ENCODE measurements at places on chromosomes 5 and 9. TPM values are rescaled to one million over a fixed set of nuclear protein-coding genes. Genes with fewer than 3 reads are reported as not detected.

DNA sequence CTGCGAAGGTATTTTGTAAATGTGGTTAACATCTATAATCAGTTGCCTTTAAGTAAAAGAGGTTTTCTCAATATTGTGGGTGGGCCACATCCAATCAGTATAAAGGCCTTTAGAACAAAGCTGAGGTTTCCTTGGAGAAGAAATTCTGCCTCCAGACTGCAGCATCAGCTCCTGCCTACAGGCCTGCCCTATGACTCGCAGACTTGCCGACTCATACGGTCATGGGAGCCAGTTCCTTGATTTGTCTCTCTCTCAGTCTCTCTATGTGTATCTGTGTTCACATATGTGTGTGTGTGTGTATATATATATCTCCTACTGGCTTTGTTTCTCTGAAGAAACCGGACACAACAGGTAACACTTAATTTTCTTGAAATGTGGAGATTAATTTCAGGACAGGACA lies 45.3 kb downstream of the SLC36A1 start:
- DNase-seq, result no peak

The SH3TC2 gene
- 1.2 TPM for total RNA-seq

- DNase-seq, result no peak
These were observed 35.1 kb downstream of the SH3GLB2 start for GRCh38 chr9:128992995-128993394.

- DNase-seq, result no peak
These were observed 217.6 kb downstream of the CAAP1 start for GRCh38 chr9:26675035-26675434.

The CSF1R gene
- 32.4 TPM for total RNA-seq

DNA sequence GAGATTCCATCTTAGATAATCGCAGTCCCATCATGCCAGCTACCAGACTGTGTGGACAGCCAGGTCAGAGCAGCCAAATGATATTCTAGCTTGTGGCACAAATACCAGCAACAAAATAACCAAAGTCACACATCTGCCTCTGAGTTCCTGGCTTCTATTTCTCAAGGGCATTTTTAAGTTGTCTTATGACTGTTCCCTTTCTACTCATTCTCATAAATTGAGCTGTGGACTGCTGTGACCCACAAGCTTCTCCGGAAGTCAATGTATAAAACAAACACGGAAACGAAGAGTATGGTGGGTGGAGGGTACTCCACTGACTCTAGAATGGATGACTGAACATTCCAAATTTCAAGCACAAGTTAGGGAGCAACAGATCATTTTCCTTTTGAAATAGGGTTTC lies 43.9 kb downstream of the PDCD1LG2 start:
- no peak for DNase-seq

GRCh38 chr9:81632599-81632998 lies 56.7 kb downstream of the TLE1 start:
- no peak for DNase-seq

The LHX3 gene
- total RNA-seq, result not detected

The GARIN3 gene
- not detected for total RNA-seq

DNA sequence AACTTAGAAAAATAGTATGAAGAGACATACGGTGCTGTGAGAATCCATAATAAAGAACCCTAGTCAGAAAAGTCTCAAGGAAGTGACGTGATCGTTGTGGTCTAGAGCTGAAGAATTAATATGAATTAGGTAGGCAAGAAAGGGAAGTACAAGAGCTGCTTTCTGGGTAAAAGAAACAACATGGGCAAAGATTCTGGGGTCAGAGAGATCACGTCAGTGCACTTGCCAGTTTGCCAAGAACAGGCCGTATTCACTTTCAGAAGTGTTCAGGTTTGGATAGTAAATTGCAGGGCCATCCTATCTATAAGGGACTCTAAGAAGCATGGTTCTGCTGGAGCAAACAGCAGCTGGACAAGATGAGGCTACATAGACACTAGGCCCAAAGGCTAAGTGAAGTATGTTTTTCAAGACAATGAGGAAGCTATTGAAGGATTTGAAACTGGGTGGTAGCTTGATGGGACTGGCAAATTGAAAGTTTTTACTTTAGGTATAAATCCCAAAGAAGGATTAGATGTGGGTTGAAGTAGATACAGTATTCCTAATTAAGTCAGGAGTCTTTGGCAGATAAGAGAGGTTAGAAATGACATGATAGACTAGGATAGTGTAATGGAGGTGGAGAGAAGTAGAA lies 4.8 kb upstream of the CHD1 start:
- no peak for DNase-seq

DNA sequence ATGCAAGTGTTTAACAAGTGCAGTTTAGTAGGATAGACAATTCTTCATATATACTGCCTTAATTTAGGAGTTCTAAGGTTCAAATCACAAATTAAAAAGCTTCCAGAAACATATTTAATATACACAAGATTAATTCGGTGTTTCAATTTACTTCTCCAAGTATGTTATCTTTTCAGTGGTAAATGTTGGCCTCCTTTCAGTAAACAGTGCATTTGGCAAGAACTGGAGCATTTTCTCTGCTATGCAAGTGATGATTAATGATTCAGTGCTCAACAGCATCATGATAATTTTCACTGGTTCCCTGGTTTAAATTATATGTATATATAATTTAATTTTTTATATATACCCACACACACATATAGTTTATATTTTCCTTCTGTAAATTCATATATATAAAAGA lies 541.7 kb downstream of the EFNA5 start:
- DNase-seq, result no peak

- no peak for DNase-seq
These were observed 723.3 kb downstream of the CETN3 start for GRCh38 chr5:89686081-89686765.

The PCDHB13 gene
- 4.3 TPM for total RNA-seq

- peak; percentile 75 for DNase-seq
These were observed 87.5 kb downstream of the TTLL11 start for GRCh38 chr9:122005597-122005996.

DNA sequence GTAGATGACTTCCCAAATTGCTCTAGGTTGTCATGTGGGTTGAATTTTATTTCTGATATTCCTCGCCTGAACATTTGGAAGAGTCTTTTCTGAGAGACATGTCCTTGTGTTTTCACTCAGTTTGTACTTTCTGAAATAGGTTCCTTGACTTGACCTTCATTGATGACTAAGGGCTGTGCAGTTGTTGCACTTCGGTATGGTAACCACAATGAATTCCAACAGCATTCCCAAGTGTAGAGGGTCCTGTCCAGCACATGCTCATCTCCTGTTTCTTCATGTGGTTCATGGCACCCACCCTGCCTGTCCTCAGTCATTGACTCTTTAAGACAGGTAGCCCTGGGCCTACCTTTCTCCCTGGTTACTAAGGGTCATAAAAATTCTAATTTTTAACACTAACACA lies 527.8 kb downstream of the MTRR start:
- no peak for DNase-seq

- no peak for DNase-seq
These were observed 315.0 kb downstream of the FER start for GRCh38 chr5:109062664-109063063.

The CDC20B gene
- total RNA-seq, result not detected

GRCh38 chr5:168446983-168447619 lies 39.2 kb upstream of the RARS1 start:
- no peak for DNase-seq

- DNase-seq, result no peak
These were observed 607.0 kb downstream of the ISL1 start for GRCh38 chr5:51990241-51990640.

DNA sequence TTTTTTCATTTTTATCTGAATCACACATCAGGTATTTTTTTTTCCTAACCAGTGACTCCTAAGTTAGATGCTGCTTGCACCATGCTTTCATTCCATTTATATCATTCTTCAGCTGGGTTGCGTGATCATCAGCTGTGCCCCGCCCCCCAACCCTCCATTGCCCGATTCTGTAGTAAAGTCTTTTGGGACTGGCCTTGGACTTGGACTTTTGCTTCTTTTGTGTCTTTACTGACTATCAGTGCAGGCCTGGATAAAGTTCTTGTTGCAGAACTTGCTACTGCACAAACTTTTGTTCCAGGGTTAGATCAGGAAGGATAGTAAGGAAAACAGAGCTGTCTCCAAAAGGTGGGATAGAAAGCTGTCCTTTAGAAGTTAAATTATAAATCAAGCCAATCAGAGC lies 38.5 kb downstream of the SLC22A5 start:
- peak; percentile 74 for DNase-seq

- no peak for DNase-seq
These were observed 159.4 kb downstream of the KDM4C start for GRCh38 chr9:6917162-6917561.

The P4HA2 gene
- total RNA-seq, result 30.5 TPM

DNA sequence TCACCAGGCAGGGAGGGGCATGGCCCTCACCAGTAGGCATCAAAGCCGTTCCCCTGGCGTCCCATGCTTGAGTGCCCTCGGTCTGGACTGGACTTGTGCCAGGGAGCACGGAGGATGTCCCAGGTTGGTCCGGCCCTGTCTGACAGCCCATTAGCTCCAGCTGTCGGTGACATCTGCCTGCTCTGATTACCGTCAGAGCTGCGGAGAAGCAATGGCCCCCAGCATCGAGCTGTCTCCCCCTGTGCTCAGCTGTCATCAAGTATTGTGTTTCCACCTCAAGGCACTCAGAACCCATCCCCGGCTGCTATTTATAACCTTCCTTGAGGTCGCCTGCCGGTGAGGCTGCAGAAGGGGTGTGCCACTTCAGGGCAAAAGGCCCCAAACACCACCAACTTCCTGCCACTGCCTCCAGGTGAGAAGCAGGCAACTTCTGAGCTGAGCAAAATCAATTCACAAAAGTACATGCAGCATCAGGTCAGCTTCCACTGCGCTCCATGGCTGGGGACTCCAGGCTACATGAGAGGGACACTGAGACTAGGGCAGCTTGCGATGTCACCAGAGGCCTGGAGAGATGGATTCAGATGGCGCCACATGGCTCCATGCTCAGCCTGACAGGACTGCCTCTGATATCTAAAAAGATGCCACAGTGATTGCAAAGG lies 142.7 kb downstream of the C5orf15 start:
- no peak for DNase-seq

- DNase-seq, result no peak
These were observed 671 bp downstream of the LRRC26 start for GRCh38 chr9:137168904-137169856.

GRCh38 chr5:74206579-74207550 lies 433.7 kb downstream of the ENC1 start:
- DNase-seq, result peak; percentile 86

The CTXN3 gene
- not detected for total RNA-seq

The CER1 gene
- total RNA-seq, result not detected

DNA sequence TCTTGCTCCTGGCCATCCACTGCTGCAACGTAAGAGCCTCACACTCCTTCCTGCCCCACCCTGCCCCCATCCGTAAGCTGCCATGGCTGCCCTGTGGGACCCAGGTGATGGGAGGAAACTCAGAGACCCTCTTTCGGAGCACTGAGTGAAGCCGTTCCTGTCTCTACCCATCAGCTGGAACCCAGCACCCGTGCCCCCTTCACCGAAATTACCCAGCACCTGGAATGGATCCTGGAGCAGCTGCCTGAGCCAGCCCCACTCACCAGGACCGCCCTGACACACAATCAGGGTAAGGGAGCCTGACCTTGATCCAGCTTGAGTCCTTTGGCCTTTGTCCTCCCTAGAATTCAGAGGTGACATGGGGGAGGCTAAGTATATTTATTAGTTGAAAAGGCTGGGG lies 3.2 kb downstream of the TESK1 start:
- no peak for DNase-seq

The RETREG1 gene
- total RNA-seq, result 7.5 TPM

- DNase-seq, result no peak
These were observed 21.8 kb downstream of the ZFP62 start for GRCh38 chr5:180839227-180839626.

DNA sequence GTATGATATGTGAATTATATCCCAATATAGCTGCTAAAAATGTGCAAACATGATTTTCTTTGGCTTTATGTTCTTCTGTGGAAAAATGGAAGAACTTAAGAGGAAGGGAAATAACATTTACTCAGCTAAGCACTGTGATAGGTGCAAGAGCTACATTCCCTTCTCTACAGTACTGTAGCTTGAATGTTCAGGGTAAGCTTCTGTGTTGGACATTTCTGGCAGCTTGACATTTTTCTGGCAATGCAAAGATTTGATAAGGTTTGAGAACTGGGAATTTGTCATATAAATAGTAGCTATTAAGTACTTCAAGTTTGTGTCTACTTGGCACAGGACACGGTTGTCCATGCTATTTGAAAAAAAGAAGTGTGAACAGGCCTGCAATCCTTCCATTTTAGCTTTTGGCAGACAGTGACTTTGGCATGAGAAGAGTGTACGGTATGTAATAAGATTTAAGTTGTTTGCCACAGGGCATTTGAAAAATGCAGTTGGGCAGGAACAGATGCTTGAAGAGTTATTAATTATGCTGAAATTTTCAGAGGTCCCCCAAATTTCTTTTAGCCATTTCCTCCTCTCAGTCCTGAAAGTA lies 77.6 kb downstream of the KIF4B start:
- DNase-seq, result no peak
